ENCODE measurements at places on chromosomes 16 and 17.

DNA sequence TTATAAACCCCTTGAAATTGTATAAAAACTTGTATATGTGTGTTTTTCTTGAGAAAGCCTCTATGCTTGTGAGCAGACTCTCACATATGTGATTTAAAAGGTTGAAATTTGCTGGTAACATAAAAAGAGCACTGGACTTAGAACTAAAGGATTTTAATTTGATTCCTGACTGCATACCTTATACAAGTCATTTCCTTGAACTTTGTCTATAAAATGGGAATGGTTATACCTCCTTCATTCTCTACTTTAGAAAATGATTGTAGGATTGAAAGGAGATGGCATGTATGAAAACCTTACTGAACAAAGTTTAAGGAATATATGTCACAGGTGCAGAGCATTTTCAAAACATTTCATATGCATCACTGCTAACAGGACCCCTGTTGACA, 10.4 kb upstream of the ARL2BP start:
- no peak for DNase-seq

DNA sequence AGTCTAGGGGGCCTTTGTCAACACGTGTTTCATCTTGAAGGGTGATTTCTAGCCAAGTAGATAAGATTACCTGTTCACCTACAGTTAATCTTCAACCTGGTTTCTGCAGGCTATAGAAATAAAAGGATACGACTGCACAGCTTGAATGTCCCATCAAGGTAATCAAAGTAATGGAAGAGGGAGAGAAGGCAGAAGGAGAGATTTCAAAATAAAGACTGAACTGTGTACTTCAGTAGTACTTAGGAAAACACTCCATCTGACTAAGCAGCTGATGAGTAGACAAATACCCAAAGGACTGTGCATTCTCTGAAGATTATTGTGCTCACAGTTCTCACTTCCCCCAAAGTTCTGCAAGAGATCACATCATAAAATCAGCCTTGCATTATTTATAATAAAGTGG, 5.8 kb upstream of the RFFL start:
- no peak for DNase-seq

DNA sequence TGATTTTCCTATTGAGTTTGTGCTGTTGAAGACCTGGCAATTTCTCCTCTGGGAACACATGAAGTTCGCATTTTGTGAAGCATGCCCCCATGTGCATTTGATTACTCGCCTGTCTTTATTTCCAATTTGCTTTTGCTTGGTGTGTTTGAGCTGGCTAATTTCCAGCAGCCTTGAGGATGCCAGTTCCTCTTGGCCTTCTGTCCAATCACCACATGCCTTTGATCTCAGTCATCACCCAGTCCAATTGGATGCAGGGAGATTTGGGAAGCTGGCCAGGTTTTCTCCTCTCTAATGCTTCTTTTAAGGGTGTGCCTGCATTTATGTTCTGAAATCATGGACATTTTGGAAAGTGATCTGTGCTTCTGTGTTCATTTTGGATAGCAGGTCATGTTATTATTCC, 3.8 kb upstream of the TMEM100 start:
- DNase-seq: no peak

DNA sequence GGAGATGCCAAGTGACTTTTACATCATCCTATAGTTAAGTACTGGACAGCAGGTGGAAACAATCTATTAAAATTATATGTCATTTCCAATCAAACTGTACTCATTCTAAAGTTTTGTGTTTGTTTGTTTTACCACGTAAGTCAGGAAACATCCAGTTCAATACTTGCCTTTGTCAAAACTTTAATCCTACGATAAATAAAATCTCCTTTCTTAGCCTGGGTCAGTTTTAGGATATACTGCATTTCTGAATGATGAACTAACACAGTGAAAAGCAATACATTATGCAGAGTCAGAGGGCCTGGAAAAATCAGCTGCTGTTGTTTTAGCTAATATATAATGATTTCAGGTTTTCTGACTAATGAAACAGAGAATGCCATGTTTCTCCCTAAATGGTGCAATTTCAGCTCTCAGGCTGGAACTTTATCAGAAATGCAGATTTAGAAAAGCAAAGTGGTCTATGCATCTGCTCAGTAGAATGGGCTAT, 756.4 kb downstream of the CDH11 start:
- DNase-seq: no peak

DNA sequence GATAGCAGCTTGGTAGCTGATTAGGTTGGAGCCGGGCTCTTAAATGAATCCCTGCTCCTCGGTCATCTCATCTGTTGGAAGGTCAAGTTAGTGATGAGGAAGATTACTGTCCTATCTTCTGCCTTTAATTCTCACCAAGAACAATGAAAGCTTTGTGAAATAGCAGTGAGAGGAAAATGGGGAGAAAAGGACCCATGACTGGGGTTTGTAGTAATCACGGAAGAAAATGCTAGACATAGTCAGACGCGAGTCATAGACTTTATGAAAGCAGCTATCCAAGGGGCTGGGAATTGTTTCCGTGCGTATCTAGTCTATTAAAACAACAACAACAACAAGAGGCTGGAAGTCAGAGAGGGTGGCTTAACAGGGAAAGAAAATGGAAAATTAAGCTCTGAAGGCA, 18.3 kb downstream of the PIK3R5 start:
- no peak for DNase-seq

DNA sequence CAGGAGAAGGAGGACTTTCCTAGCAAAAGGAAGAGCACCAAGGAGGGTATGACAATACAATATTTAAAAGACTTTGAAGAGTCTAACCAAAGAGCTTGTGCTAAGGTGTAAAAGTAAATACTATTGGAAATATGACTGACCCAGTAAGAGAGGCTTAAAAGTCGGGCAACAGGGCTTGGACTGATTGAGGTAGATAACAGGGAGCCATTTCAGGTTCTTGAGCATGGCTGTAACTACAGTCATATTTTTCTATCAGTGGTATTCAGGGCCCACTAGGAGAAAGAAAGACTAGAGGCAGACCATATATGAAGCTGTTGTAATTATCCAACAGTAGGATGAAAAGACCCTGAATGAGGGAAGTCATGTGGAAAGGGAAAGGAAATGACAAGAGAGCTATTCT, 62.3 kb downstream of the SMURF2 start:
- DNase-seq: no peak

DNA sequence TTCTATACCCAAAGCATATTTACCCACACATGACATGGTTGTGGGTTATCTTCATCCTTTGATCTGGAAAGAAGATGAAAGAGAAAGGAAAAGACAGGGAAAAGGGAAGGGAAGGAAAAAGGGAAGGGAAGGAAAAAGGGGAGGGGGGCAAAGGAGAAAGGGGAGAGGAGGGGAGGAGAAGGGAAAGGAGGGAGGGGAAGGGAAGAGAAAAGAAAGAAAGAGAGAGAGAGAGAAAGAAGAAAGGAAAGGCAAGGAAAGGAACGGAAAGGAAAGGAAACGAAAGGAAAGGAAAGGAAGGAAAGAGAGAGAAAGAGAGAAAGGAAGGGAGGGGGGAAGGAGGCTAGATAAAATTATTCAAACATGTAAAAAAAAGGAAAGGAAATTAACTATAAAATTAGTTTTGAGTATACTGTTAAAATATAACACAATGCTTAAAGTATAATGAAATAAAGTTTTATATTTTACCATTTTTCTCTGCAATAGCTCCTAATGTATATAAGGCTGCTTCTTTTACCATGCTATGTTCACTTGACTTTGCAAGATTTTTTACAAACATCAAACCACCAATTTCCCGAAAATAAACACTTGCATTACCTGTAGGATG, 11.2 kb downstream of the TERB1 start:
- no peak for DNase-seq

DNA sequence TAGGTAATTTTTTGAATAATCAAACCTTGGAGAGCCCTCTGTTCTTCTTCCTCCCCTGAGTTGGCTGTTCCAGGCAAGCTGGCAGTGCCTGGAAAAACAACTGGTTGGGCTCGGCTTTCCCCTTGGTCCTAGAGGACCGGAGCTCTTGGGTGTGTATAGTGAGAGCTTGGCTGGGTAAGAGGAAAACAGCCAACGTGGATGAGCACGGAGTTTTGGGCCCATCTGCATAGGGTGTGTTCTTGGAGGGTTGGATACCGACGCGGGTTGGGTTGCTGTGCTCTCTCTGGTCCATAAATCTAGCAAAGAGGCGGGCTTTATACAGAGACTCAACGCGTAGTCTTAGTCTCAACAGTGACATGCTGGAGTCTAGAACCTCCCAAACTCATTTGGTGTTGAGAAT, 23.2 kb downstream of the ITGB3 start:
- peak; percentile 79 for DNase-seq

- no peak for DNase-seq
Measured at GRCh38 chr16:79482011-79482410, 118.5 kb downstream of the MAF start.

GRCh38 chr16:66798161-66798560, 3.2 kb downstream of the TERB1 start:
- no peak for DNase-seq

- DNase-seq: no peak
Measured at GRCh38 chr16:15648135-15648730, 1.8 kb upstream of the NDE1 start.

GRCh38 chr17:48100591-48101011, 677 bp downstream of the CBX1 start:
- peak; percentile 91 for DNase-seq

- no peak for DNase-seq
Measured at GRCh38 chr17:32755045-32755805, 121.7 kb downstream of the MYO1D start.

- no peak for DNase-seq
Measured at GRCh38 chr16:81018496-81018895, 11.5 kb downstream of the CENPN start.

- no peak for DNase-seq
Measured at GRCh38 chr17:43906951-43907424, 348 bp downstream of the MPP2 start.

DNA sequence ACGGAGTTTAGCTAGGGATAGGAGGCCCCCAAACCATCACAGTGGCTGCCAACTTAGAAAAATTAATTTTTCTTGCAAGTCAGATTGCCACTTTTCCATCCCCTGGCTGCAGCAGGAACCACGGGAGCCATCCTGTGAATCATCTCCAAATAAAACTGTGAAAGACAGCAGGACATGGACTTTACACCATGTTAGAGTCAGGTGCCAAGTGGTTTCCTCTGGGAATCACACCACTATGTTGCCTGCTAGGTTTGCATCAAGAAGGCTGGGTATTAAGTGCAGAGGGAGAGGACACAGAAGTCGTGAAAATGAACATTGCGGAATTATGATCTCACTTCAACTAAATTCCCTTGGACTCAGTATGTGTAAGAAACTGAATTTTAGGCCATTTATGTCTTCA, 471.3 kb upstream of the GOT2 start:
- no peak for DNase-seq

- DNase-seq: no peak
Measured at GRCh38 chr17:78072961-78073360, 55.6 kb downstream of the TMC6 start.

DNA sequence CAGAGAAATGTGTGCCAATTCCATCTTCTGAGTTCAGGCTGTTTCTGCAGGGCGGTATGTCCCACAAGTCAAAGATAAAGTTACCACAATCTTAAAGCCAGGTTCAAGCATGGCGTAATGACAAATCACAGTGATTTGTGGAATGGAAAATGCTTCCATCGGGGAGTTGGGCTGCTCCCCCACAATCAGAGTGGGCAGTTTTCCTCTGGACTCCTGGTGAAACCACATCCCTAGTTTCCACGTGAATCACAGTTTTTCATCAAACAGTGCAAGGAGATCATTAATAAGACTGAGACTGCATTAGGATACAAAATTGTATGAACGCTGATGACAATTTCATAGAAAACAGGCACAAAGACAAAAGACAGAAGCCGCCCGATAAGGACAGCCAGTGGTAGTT, 3.6 kb downstream of the LITAF start:
- no peak for DNase-seq

DNA sequence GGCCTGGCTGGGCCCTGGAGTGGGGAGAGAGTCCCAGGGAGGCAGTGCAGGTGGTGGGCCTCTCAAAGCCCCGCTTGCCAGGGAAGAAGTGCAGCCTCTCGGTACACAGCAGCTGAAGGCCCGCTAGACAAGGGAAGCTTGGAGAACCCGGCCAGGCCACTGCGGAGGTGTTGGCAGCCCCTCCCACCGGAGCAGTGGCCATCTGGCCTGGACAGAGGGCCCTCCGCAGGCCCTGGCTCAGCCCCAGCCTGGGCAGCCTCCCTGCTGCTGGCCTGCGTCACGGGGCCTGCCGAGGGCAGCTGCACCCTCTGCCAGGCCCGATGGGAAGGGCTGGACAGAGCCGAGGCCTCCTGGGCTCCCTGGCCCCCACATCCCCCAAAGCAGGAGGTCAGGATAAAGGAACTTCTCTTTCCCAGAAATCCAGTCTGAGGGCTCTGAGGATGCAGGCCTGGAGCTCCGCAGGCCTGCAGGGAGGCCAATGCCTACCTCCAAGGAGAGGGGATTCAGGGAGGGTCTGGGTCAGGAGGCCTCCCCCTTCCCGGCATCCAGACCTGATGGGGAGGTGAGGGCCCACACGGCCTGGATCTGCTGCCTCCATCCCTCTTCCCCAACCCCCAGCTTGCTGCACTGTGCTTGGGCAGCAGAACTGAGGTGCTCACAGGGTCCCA, 4.3 kb downstream of the SPPL2C start:
- DNase-seq: no peak

- no peak for DNase-seq
Measured at GRCh38 chr17:56658648-56659047, 65.1 kb downstream of the NOG start.

GRCh38 chr17:61593426-61593825, 2.4 kb upstream of the NACA2 start:
- no peak for DNase-seq

- no peak for DNase-seq
Measured at GRCh38 chr17:43597624-43598356, 51.6 kb upstream of the ETV4 start.

- no peak for DNase-seq
Measured at GRCh38 chr17:63477480-63478440, 899 bp downstream of the ACE start.

DNA sequence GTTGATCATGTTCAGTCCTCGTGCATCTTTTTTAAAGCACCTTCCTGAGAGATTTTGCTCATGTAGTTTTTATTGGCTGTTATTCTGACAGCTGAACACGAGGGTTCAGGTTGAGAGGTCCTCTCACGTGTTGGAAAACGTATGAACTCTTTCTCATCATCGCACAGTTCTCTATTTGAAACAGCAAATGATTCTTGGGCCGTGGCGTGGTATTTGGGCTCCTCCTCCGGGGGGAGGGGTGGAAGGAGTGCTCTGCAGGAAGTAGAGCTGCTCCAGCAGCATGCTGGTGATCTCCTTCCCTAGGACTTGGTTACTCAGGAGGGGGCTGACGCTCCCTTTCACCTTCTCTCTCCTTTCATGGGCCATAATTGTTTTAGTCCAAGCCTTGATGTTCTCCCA, 70.4 kb downstream of the KSR1 start:
- DNase-seq: no peak

GRCh38 chr17:76278952-76279741, 14.0 kb downstream of the UBALD2 start:
- peak; percentile 66 for DNase-seq

- DNase-seq: no peak
Measured at GRCh38 chr17:16971458-16972338, at the start of gene TNFRSF13B. Gene TNFRSF13B (minus strand): TSS chr17:16972118. CDS start chr17:16972075, 43 bp downstream.

- no peak for DNase-seq
Measured at GRCh38 chr16:11105038-11105903, 150.7 kb downstream of the SOCS1 start.
